ENCODE measurements at places on chromosomes 7 and 10.

- no peak for DNase-seq
Observed at GRCh38 chr7:149409895-149410294, 51.0 kb downstream of the ZNF777 start.

- DNase-seq: no peak
Observed at GRCh38 chr7:112996331-112996871, 90.2 kb downstream of the GPR85 start.

DNA sequence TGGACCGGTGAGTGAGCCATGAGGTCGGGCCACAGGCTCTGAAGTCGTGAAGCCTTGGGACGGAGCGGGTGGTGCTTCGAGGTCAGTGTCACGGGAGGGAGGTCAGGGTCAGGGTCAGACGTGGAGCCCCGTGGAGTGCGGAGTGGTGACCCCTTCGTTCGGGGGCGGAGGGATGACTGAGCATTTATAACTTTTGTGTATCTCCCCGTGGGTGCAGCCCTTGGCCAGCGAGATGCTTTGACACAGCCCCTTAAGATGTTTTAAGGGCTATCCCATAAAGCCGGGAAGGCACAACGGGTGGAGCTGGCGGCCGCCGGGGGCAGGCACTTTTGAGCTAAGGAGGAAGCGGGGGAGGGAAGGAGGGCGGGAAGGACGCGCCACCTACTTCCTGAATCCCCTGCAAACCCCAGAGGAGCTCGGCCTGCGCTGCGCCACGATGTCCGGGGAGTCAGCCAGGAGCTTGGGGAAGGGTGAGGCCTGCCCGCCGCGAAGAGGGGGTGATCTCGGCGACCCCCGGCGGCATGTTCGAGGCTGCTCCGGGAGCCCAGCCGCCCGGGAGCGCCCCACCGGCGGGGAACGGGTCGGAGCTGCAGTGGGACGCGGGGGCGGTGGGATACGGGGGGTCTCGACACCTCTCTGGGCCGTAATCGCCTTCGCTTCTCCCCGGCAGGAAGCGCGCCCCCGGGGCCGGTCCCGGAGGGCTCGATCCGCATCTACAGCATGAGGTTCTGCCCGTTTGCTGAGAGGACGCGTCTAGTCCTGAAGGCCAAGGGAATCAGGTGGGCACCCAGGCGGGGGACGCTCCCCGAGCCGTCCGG lies at the start of gene GSTO1:
Gene GSTO1, plus strand, starts transcription at position 400 of the 818 bp plus-strand sequence. Its CDS starts 37 bp downstream, at position 437.
- DNase-seq: no peak

DNA sequence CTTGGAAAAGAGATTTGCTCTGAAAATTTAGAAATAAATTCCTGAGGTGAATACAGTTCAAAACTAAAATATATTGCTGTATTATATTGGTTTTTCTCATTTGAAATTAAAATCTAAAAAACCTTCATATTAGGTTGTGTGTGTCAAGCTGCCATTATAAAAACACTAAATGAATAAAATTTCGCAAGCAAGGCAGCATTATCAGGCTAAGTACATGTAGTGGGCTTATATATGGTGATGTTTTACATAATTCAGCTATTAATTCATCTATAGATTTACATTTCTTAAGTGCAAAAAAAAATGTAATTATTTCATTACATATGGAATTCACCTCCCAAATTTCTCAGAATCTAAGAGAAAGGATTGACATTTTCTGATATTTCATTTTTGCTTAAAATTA lies 5.3 kb downstream of the MEOX2 start:
- DNase-seq: no peak

GRCh38 chr7:157412021-157412443 lies 75.2 kb downstream of the DNAJB6 start:
- peak; percentile 33 for DNase-seq

Measured in fibroblast of skin of left biceps (primary cell).